Activated CD8-positive, alpha-beta T cell treated with anti-CD3 and anti-CD28 coated beads for 36 hours (primary cell): ENCODE measurements at places on chromosomes 7 and 10. TPM values are rescaled to one million over a fixed set of nuclear protein-coding genes. Genes with fewer than 3 reads are reported as not detected.

GRCh38 chr7:151348970-151349369, 7.4 kb downstream of the NUB1 start:
- no peak for DNase-seq

- peak; percentile 74 for DNase-seq
Observed at GRCh38 chr10:103745341-103746247, 109.8 kb downstream of the SH3PXD2A start.

DNA sequence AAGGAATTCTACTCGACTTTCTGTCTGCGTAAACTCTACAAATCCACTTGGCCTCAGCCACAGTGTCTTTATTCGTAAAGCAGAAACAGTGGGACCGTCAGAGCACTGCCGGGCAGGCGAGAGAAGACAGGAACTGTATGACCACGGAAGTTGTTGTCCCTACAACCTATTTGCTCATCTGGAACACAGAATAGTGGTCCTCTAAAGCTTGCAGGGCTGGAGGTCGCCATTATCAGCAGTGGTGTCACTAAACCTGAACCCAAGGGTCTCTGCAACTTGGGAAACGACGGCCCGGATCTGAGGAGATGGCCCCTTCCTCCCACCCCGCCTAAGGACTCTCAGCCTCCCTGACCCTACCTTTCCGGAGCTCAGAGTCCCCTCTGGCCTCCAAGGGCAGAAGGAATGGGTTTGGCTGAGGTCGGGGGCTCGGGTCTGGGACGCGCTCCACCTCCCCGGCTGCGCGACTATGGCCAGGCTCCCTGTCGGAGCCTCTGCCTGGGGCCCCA, 442 bp downstream of the STYXL1 start:
- DNase-seq, result peak; percentile 10

DNA sequence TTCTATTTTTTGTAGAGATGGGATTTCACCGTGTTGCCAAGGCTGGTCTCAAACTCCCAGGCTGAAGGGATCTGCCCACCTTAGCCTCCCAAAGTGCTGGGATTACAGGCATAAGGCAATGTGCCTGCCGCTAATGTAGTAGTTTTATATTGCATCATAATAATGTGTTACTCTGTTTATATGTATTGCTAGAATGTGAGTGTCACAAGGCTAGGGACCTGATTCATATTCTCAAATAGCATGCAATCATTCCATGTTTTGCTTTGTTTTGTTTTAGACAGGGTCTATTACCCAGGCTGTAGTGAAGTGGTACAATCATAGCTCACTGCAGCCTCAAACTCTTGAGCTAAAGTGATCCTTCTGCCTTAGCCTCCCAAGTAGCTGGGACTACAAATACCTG, 13.5 kb downstream of the CCL26 start:
- DNase-seq, result no peak

DNA sequence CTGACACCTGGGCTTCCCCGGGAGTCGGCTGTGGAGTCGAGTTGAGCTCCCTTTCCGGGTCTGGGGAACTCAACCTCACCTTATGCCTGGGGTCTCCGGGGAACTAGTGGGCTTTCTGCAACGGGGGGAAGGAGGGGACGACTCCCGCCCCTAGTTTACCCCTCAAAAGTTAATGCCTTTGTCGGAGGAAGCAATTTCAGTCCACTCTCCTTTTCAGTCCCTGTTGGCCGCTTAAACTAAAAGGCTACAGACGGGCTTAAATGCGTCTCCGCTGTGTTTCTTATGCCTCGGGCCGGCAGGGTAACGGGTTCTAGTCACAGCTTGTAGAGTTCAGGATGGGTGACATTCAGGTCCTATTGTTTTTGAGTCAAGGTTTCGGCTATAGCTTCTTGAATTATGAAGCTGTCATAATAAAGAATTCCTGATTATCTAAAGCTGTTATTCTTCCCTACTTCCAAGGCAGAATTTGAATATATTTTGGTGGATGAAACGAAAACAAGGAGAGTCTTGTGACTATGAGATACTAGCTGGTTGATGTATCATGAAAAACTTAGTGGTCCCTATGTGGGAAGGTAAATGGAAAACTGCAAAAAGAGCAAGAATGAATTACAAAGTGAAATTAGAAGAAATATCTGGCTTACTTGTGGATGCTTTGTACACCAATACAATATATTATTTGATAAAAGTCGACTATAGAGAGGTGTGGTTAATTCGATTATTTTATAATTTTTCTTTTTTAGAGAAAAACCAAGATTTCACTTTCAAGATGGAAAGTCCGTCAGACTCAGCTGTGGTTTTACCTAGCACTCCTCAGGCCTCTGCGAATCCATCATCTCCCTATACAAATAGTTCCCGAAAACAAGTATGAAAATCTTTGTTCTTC, 495 bp downstream of the SFR1 start:
- peak; percentile 42 for DNase-seq

FRAT1 gene
- total RNA-seq, result 3.2 TPM

ANKMY2 gene
- 10.5 TPM for total RNA-seq

DDX56 gene
- total RNA-seq, result 98.3 TPM

GRCh38 chr7:158166386-158167340, 421.0 kb downstream of the PTPRN2 start:
- no peak for DNase-seq

DNA sequence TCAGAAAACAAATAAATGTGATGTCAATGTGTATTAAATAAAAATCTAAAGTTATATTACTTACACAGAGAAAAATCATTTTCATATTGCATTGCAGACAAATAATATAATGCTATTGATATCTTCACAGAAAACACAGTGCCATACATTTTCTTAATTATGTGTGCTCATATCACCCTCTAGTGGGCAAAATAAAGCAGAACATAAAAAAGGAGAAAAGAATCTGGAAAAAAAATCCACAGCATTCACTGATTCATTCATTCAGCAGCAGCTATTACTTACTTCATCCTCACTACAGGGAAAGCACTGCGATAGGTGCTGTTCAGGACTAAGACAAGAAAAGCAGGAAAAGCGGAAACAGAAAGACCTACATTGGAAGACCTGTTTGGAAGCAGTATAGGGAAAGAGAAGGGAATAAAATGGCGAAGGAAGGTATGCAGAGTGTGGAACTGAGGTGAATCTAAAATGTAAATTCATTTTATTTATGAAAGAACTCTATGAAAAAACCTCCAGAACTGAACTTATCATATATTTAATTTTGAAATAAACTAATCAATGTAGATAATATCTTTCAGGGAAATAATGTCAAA, 73.2 kb downstream of the POT1 start:
- DNase-seq, result no peak

- DNase-seq, result no peak
Observed at GRCh38 chr10:83089335-83089734, 1050.0 kb upstream of the GHITM start.

UFSP1 gene
- total RNA-seq, result 2.1 TPM

SRPK2 gene
- total RNA-seq, result 32.9 TPM

CYP3A4 gene
- not detected for total RNA-seq
